Mammary epithelial cell (primary cell): ENCODE measurements at places on chromosomes 3 and 15.

DNA sequence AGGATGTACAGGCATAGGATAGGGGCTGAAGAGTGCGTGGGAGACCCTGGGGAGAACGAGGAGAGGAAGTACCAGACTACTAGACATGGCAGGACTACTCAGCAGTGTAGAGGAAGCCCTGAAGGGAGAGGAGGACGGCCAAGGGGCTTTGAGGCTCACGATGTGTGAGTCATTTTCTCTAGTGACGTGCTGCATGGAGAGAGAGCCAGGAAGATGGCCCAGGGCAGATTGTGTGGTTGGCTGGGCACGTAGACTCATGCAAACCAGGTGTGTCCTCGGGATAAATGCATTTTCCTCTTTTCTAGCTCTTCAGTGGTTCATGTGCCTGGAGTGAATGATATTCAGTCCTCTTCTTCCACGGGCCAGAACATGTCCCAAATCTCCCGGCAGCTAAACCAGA lies 115.0 kb upstream of the ABHD17C start:
- peak; percentile 100 for DNase-seq

GRCh38 chr3:155182467-155182866 lies 102.3 kb downstream of the MME start:
- DNase-seq, result no peak

DNA sequence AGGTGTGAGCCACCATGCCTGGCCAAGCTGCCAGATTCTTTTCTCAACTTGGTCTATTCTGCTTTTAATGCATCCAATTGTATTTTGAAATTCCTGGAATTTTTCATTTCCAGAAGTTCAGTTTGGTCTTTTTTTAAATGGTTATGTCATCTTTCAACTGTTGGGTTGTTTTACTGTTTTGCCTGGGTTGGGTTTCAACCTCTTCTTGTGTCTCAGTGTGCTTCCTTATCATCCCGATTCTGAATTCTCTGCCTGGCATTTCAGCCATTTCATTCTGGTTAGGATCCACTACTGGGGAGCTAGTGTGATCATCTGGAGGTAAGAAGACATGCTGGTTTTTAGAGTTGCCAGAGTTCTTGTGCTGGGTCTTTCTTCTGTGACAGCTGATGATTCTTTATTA lies 61.5 kb downstream of the LRRC49 start:
- no peak for DNase-seq

- DNase-seq, result no peak
Observed at GRCh38 chr3:107829185-107829584, 261.6 kb downstream of the CD47 start.

DNA sequence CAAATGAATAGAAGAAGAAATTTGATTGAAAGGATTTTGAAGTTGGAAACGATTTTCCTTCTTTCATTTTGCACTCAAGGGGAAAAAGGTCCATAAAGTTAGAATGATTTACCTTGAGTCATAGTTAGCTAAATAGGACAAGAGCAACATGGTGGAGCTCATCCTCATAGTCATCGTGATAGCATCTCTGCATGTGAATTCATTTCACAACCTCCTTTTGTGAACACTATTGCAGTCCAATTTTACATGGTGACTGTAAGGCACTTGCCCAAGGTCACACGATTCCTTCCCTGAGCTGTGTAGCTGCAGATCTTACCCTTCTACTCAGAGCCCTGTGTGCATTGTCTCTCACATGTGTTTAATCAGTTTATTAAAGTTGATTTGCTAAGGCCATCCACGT lies 359.8 kb upstream of the C2CD4B start:
- peak; percentile 20 for DNase-seq

DNA sequence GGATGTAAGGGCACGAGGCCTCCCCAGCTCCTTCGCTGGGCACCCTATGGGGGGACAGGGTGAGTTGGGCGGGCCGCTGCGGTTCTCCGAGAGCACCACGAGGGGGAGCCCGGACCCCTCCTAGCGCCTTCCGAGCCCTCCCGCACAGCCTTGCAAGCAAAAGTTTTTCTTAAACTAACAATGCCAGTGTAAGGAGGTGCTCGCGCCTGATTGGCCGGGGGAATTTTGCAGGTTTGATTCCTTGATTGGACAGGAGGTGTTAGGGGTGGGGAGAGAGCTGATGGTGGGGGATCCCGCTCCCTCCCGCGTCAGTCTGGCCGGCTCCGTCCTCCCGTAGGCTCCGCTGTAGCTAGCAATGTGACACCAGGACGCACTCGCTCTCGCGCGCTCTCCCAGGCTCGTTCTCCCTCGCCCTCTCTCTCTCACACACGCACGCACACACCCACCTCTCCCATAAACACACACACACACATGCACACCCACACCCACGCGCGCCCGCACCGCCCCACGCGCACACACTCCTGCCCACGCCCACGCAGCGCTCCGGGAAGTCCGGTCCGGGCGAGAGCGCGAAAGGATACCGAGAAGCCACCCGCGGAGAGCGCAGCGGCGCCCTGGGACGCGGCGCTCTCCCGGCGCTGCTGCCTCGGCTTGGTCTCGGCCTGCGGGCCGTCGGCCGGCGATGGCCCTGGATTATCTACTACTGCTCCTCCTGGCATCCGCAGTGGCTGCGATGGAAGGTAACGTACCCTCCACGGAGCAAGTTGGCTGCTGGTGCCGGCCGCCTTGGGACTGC lies at the start of gene EPHB1:
Gene EPHB1, plus strand, starts transcription at position 311 of the 796 bp plus-strand sequence.
- DNase-seq, result peak; percentile 82

DNA sequence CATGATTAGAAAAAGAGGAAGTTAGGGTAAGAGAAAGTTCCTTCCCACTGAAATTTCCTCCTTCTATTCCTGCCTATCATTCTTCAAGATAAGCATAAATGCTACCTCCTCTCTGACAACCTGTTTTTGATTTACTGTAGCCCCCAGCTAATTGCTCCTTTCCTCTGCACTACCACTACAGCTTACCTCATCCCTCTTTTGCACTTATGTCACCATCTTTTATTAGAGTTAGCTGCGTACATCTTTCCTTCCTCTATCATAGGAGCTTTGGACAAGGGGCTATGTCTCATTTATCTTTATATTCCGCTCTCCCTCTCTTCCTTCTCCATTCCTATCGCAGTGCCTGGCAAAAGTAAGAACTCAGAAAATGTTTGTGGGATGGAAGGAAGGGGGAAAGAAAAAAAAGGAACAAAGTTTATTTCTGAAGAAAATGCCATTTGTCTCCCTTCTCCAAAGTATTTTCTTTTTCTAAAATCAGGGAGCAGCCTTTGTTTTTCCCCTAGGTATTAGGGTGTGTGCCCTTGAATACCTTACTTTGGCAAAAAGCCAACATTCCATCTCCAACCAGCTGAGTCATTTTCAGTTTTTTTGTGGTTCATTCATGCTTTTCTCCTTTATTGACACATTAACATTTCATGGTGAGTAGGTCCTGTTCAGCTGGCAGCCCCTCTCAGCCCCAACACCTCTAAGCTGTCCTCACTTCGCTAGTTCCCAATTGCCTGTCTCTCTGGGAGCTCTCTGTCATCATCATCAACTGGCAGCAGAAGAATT lies 87.6 kb upstream of the SOX2 start:
- peak; percentile 80 for DNase-seq

DNA sequence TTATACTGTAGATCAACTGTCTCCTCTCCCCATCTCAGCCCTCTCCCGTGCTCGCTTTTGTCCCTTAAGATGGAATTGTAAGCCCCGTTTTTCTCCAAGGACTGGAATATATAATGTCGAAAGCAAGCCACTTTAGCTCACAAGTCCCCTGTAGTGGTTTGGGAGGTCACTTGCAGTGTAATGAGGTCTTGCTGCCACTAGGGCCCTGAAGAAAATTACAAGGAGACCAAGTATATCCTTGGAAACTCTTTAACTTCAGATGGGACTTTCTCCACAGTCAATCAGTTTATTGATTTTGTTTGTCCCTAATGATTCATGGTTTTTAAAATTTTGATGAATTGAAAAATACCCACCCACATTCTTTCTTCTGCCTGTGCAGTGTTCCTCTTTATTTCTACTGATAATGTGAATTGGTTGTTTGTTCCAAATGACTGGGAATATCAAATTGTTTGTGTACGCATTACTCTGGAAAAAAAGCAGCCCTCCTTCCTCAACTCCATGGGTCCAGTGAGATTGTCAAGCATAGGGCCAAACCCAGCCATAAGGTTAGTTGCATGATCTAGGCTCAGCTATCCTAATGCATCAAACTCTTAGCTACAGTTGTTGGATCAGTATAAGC lies 294.8 kb downstream of the MCTP2 start:
- peak; percentile 2 for DNase-seq

- DNase-seq, result no peak
Observed at GRCh38 chr3:102301155-102301880, 133.5 kb upstream of the ZPLD1 start.
